ENCODE measurements at places on chromosomes 4 and X.

DNA sequence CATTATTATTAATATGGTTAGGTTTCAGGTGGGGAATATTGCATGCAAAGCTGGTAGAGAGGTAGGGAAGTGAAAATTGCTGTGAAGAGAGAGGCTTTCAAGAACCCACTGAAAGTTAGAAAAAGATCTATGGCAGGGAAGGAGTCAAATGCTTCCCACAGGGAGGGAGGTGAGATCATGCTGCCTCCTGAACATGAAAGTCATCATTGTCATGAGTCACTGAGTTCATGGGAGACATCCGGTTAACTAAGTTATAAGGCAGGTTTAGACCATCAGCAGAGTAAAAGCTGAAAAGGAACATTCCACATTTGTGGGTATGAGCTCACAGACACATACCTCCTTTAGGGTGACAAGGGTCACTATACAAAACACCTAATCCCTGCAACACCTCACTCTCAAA is 16.2 kb downstream of the GATB start:
- DNase-seq = no peak

DNA sequence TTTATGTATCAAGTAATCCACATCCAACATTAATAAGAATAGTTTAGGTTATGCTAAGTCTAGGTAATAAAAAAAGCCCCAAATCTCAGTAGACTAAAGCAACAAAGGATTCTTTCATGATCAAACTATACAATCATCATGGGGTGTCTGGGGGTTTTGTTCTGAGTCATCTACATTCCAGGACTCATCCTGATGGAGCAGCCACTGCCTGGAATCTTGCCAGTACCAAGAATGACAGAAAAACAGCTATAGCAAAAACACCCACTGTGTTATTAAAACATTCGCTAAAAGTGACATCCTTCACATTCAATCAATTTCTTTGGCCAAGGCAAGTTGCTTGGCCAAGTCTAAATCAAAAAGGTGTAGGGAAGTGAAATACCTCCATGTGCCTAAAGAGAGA is 3.9 kb upstream of the ARHGEF38 start:
- DNase-seq = no peak

GRCh38 chr4:14265651-14266050 is 638.1 kb upstream of the BOD1L1 start:
- DNase-seq = no peak

GRCh38 chrX:2829469-2830246 is 928 bp downstream of the GYG2 start:
- no peak for DNase-seq

DNA sequence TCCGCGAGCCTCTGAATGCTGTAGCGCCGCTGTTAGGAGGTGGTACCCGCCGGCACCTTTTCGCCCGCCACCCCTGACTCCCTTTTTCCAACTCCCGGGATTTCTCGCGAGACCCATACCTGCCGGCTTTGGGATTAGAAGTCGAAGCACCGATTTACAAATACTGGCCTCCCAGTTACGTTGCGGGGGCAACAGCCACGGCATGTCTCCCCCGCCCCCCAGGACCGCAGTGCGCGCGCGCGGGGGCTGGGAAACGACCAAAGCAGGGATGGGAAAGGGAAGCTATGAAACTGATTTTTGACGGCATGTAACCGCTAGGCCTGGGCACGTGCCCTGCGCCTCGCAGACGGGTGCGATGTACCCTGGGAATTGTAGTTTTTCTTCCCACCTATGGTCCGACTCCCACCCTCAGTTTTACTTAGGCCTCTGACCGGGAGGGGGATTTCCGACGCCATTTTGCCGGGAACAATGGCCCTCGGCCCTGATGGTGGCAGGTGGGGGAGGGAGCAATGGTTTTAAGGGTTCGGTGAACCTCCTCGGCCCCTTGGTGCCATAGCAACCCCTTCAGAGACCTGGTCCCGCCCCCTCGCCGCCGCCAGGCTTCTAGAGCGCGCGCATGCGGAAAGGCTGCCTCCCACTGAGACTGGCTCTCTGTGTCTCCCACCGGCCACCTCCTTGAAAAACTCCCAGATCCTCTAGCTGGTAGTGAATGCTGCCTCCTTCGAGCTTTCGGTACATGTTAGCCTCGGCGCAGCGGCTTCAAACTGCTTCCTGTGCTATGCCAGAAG is 772 bp upstream of the WNK3 start:
- peak; percentile 39 for DNase-seq

- DNase-seq = peak; percentile 18
These were observed at the start of gene DLG3 for GRCh38 chrX:70444326-70444945. TSS of gene DLG3 (plus strand) at chrX:70444835. CDS start at chrX:70445202, 367 bp downstream.

- no peak for DNase-seq
These were observed 413.4 kb upstream of the AGA start for GRCh38 chr4:177855507-177856197.

- DNase-seq = peak; percentile 17
These were observed 214.0 kb downstream of the APBB2 start for GRCh38 chr4:41000356-41000755.

DNA sequence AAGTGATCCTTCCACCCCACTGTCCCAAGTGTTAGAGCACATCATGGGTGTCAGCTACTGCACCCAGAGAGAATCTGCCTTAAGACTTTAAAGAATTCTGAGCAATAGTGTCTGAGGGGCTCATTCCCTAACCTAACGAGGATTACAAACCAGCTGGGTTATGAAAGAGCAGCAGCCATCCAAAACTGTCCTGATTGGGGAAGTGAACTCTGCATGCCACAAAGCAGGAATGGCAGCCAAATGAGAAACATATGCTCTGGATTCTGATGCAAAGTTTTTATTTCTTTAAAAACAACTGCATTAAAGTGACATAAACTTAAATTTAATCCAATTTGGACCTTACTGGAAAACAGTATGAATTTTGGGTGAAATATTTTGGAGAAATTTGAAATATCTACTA is 103.2 kb downstream of the ANXA3 start:
- DNase-seq = no peak

DNA sequence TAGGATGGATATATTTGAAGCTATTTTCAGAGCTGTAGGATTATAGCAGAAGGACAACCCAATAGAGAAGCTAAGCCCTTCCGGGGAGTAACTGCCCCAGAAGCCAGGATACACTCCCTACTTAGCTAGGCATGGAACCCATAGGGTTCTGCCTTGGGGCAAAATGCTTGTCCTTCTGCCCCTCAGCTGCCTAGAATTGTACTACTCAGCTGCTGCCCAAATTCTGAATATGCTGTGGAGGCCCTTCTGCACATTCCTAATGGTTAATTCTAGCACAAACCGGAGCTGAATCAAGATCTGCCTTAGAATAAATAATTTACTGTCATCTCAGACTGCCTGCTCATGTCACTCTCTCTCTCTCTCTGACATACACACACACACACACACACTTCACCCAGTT is 297.7 kb upstream of the VCX3A start:
- no peak for DNase-seq

DNA sequence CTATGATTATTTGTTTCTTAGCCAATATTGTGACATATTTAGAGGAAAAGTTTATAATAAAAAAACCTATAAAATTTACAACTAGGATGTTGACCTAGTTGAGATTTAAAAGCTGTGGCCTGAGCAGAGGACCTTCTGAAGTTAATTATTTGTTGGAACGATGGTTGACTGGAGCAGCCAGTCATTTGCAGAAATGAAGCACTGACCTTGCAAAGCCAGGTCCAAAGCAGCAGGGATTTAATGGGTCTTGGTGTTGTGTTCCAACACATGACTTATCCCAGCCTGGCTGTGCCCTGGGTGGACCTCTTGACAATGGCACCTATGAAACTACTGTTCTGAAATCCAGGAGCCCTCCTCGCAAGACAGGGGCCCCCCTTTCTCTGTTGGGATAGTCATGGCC is 235.2 kb downstream of the FRAS1 start:
- no peak for DNase-seq

GRCh38 chr4:53010318-53010717 is 148.2 kb downstream of the RASL11B start:
- no peak for DNase-seq

- DNase-seq = no peak
These were observed 14.5 kb upstream of the CT45A1 start for GRCh38 chrX:135698924-135699323.

DNA sequence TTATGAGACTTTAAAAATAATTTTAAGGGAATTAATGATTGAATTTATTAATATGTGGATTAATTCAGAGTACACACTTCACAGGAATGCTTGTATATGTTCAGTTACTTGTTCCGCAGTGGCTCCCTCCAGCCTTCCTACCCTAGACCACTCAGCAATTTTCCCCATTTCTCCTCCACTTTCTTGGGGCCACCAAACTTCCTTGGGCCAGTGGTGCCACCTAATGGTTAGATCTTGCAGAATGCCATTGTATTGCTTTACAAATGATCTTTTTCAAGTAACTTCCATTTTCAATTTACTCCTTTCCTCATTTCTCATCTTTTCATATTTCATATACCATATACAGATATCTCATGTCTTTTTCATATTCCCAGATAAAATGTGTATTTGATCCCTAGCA is 3.6 kb upstream of the RNF175 start:
- DNase-seq = no peak

- DNase-seq = no peak
These were observed 67.0 kb downstream of the SLC7A11 start for GRCh38 chr4:138174981-138175794.

- no peak for DNase-seq
These were observed 180.3 kb upstream of the PPARGC1A start for GRCh38 chr4:24070117-24070516.

DNA sequence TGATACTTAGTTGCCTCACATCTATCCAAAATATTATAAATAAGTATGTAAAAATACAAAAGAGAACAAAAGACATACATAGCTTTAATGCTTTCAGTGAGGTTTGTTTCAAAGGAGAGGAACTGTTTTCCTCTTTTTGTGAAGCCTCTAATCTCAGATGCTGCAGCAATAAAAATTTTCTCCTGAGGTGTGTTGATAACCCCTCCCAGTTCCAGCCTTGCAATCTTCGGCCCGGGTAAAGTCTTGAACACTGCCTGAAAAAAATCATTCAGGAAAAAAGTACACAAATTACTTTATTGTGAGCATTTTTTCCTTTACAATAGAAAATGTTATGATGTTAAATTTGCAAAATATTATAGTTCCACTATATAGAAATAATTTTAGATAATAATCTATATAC is 8.8 kb downstream of the BBS7 start:
- DNase-seq = no peak

DNA sequence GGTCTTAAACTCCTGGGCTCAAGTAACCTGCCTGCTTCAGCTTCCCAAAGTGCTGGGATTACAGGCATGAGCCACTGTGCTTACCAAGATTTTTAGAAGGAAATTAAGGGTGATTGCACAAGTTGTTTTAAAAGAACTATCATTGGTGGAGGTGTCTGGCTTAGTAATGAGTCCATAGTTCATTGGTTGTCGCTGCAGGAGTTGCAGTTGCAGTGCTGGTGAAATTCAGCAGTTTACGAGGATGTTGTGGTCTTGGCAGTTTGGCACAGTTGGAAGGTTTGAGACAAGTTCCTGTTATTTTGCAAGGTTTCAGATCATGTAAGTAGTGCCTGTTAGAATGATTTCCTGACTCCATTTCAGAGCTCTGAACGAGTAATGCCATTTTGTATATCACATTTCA is 48.1 kb downstream of the RAB40AL start:
- peak; percentile 77 for DNase-seq

- peak; percentile 38 for DNase-seq
These were observed 11.3 kb downstream of the SNX12 start for GRCh38 chrX:71056867-71057266.

- no peak for DNase-seq
These were observed 77.0 kb downstream of the PAPSS1 start for GRCh38 chr4:107643021-107643420.

DNA sequence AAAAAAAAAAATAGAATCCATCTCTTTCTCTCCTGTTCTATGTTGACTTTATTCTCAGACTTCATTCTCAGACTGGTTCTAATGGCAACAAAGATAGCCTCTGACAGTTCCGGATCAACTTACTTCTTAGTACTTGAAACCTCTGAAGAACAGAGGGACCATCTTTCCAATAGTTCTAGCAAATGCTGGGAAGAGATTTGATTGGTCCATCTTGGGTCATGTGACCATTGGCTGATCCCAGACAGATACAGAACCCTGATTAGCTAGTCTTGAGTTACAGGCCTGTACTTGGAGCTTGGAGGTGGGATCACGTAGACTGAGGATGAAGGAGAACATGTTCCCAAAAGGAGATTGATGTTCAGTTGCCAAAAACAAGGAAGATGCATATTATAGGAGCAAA is 66.9 kb upstream of the STIM2 start:
- DNase-seq = no peak

DNA sequence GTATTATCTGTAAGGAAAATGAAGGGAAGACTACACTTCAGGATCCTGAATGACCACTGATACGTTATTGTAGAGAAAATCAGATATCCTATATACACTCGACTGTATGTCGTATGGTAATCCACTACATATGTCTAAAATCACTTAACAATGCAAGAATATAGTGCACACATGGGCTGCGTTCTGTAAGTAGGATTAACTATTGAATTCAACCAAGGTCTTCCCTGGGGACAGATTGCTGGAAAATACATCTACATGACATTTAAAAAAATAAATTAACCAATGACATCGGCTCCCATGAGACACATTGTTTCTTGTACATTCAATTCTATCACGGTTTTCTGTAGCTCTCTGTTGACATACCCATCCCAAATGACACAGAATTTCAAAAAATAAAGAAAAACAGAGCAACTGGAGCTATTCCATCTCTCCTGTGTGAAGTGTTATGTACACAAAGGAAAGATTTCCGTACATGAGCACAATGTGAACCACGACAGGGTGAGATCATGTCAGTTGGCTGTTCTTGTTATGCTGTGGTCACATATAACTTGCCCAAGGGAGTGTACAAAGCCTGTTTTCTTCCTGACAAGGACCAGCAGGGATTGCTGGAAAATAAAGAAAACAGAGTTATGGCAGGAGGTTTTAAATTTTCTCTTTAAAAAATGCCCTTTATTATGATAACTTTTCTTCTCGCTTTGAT is 6.1 kb downstream of the ENOX2 start:
- DNase-seq = no peak

GRCh38 chrX:68686097-68686977 is 38.9 kb downstream of the STARD8 start:
- peak; percentile 80 for DNase-seq

DNA sequence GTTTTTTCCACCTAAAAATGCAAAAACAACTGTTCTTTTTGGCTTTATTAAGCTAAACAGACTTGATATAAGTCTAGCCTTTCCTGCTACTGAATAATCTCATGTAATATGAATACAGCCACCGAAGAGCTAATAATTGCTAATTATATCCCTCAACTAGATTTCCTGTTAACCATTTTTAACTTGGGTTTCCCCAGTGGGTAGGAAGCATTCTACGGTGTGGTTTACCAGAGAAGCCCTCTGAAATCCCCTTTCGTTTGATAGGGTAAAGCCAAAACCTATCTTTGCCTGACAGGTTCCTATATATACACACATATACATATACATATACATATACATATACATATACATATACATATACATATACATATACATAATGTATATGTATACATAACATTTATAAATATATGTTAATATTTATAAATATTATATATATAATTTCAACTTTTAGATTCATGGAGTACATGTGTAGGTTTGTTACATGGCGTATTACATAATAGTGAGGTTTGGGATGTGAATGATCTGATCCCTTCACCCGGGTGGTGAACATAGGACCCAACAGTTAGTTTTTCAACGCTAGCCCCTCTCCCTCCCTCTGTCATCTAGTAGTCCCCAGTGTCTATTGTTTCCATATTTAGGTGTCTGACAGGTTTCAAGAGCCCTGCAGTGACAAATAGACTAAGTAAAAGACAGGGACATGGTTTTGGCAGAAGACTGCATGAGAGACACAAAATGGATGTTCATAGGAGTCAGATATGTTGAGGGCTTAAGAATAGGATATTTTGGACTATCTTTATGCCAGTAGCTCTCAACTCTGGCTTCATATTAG is 62.4 kb downstream of the ATXN3L start:
- peak; percentile 27 for DNase-seq
